ENCODE measurements at places on chromosomes 3 and 15. TPM values are rescaled to one million over a fixed set of nuclear protein-coding genes. Genes with fewer than 3 reads are reported as not detected.

Gene MESP2
- total RNA-seq: not detected

Gene PLSCR2
- total RNA-seq: 0.11 TPM

Gene ZNF502
- 0.59 TPM for total RNA-seq

Gene CLSTN2
- not detected for total RNA-seq

Gene TAGLN3
- total RNA-seq: not detected
